ENCODE measurements at places on chromosomes 11 and 22. TPM values are rescaled to one million over a fixed set of nuclear protein-coding genes. Genes with fewer than 3 reads are reported as not detected.

DNA sequence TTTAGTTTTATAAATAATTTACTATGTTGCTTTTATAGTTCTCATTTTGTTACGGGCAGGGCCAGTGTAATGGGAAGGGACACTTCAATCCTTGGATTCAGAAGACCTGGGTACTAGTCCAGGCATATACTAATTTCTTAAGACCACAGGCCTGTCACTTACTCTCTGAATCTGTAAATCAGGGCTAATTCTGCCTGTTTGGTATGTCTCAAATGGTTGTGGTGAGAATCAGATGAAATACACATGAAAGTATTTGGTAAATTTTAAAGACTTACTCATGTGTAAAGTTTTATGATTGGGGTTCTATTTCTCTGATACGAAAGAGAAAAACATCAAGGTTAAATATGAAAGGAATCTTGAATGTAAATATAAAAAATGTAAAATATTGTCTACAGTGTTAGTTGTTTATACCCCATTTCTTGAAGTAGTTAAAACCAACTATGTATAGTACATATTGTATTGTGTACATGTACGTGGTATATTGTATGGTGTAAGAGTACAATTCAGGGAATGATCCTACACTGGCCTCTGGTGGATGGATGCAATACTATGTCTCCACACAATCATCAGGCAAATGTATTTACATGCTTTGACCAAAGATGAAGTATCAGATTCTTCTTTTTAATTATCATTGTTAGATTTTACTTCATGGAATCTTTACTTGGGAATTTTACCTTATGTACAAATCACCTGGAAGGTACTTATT, 24.5 kb upstream of the RAG2 start:
- DNase-seq, result no peak

The ROM1 gene
- 3.7 TPM for total RNA-seq

DNA sequence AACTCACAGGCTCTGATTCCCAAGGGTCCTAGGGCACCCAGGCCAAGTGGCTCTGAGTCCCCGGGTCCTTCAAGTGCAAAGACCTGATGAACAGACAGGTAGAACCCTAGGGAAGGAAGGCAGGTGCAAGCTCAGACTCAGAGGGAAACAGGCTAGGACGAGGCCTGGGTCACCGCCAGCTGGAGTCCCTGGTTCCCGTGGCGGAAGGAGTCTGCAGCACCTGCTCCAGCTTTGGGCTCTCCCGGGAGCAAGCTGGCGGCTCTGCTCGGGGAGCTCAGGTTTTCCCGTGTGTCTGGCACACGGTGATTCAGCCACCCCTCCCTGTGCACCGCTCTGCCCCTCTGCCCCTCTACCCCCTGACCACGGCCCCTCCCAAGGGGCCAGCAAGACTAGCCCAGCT, 59.8 kb downstream of the WNT7B start:
- no peak for DNase-seq

DNA sequence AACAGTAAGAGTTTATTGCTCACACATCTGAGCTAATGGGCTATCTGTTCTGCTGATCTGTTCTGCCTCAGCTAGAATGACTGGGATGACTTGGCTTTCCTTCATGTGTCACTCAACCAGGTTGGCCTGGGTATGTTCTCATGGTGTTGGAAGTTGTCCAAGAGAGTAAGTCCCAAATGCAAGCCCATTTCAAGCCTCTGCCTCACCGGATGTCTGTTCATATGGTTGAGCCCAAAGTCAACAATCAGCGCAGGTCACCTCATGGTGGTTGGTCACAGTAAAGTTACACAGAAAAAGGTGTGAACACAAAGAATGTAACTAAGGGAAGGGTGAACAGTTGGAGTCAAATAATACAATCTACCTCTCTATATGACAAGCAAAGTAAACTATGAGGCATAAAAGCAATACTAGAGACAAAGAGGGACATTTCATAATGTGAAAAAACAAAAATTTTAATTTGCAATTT, 1.9 kb downstream of the GDPD4 start:
- no peak for DNase-seq

DNA sequence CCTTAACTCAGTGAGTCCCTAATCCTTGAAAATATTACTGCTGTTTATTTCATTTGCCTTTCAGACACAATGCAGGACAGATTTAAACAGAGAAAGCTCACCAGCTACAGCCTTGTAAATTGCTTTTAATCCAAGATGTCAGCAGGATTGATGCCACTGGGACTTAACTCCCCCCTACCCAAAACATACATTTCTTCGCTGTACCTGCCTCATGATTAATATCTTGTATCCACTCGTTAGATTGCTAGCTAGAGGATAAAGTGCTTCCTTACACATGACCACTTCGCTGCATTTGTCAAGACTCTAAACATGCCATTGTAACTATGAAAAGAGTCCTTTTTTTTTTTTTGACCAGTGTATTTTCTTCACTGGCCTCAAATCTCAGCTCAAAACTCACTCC, 182.7 kb upstream of the MTMR2 start:
- no peak for DNase-seq

GRCh38 chr22:40668611-40669411, 10.5 kb upstream of the MCHR1 start:
- DNase-seq, result no peak

The RTN4R gene
- total RNA-seq, result 0.75 TPM

GRCh38 chr22:41469218-41469851, 418 bp downstream of the ACO2 start:
- peak; percentile 82 for DNase-seq

The DEUP1 gene
- not detected for total RNA-seq

GRCh38 chr11:64448599-64449380, 89.8 kb downstream of the RPS6KA4 start:
- peak; percentile 68 for DNase-seq

The SCO2 gene
- 2.3 TPM for total RNA-seq

- DNase-seq, result no peak
Observed at GRCh38 chr11:1925373-1926155, 6.1 kb downstream of the TNNT3 start.

DNA sequence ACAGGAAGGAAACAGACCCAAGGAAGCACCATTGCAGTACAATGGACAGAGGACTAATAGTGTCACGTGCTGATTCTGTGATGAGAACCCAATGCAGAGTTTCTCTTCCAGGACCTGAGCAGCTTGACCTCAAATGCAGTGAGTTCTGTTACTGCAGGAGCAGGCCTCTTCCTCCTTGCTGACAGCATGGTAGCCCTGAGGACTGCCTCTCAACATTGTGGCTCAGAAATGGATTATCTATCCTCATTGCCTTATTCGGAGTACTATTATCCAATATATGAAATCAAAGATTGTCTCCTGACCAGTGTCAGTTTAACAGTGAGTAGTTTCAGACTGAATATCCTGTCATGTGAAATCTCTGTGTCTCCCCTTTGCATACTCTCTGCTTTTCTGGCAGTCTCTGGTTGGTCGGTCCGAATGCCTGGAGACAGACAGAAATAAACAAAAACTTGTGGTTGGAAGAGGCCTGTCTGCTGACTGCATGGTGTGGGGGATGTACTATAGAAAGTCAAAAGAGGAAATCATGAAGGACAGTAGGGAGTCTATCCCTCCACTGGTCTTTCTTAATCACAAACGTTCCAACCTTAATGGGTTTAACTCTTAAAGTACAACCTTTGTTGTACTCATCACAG, 6.9 kb upstream of the MS4A14 start:
- no peak for DNase-seq

The NAALAD2 gene
- total RNA-seq, result 0.09 TPM

The KDM4E gene
- not detected for total RNA-seq

DNA sequence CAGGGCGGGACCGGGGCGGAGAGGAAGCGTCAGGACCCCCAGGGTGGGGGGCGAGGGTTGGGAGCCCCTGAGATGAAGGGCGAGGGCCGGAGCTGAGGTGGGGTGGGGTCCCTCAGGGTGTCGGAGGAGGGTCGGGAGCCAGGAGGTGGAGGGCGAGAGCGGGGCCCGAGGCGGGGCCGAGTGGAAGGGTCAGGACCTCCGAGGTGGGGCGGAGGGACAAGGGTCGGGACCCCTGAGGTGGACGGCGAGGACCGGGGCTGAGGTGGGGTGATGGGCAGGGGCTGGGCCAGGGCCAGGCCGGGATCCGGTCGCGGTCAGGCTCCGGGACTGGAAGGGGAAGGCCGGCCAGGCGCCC, 409 bp downstream of the SMC1B start:
- no peak for DNase-seq

GRCh38 chr11:111766834-111767142, 599 bp upstream of the PPP2R1B start:
- DNase-seq, result no peak

DNA sequence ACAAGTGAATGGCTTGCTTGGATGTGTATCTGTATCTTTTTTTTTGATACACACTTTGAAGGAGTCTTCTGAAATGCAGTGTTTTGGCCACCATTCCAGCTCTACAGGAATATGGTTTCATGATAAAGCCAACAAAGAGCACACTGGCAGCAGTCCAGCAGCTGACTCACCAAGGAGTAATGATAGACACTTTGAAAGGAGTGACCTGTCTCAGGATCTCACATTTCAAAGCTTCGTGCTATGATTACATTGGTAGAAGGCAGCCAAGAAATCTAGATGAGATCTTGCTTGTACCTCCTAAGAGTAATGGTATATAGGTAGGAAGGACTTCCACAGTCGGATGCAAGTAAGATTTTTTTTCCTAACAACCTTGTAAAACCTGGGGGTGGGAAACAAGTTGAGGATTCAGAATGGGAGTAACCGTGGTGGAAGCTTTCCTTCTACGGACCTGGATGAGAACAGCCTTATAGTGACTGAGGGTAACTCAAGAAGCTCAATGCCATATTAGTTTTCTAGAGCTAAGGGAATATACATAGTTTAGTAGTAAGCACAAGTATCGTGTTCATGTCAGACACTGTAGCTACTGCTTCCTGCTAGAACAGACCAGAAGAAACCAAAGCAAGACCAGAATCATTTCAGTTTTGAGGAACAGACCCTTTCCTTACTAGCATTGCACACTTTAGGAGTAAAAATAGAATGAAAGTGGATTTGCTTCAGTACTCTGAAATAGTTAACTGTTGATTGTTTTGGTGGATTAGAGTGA, 25.0 kb downstream of the MTMR3 start:
- DNase-seq, result peak; percentile 85

- DNase-seq, result no peak
Observed at GRCh38 chr11:1782031-1782590, 18.4 kb upstream of the CTSD start.

The TMEM132A gene
- 2.7 TPM for total RNA-seq

DNA sequence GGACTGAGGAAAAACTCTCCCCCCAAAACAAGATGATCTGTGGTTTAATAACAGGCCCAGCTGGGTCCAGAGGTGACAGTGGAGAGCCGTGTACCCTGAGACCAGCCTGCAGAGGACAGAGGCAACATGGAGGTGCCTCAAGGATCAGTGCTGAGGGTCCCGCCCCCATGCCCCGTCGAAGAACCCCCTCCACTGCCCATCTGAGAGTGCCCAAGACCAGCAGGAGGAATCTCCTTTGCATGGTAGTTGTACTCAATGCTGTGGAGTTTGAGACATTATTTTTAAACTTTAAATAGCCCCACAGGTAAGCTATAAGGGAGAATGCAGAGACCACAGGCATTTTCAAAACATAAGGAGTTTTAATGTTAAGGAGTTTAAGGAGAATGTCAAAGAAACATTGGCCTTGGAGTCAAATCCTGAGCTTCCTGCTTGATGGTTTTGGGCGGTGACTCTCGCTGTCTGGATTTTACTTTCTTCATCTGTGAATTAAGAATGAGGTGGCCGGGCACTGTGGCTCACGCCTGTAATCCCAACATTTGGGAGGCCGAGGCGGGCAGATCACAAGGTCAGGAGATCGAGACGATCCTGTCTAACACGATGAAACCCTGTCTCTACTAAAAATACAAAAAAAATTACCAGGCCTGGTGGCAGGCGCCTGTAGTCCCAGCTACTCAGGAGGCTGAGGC, 6.8 kb downstream of the APOL1 start:
- DNase-seq, result no peak

Data from gastrocnemius medialis (tissue), 4 donors.